Substantia nigra (tissue), 51 donors: ENCODE measurements at places on chromosomes 16 and 17.

- DNase-seq: no peak
Observed at GRCh38 chr17:71941920-71942319, 178.9 kb upstream of the SOX9 start.

DNA sequence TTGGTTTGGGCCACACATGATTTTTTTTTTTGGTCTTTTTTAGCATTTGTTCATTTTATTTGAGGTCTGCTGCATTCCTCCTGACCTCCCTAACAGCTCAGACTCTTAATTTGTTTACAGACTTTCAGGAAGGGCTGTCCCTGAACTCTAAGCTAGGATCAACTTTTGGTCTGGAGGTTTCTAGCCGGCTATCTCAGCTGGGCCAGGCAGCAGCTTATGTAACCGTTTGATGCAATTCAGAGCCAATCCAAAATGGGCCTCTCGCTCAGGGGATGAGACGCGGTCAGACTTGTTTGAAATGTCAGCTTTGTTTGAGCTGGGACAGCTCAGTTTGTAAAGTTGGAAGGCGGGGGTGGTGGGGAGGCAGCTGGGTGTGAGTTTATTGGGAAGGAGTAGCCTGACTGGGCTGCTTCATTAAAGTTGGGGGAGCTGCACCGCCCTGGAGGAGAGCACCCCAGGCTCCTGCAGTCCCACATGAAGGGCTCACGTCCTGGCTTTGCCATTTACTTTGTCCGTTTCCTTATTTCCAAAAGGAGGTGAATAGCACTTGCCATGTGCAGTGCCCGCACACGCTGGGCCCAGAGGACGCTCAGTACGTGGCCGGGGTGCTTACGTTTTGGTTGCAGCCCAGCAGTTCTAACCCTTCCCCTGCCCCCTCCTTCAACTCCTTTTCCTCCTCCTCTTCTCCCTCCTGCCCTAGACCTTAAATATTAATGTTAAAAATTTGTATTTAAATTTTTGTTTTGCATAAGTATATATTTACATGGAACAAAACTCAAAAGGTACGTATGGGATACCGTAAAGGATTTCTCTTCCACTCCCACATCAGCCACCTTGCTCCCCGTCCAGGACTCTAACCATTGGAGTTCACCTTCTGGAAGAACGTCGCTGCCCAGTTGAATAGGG is 121.2 kb downstream of the SNX29 start:
- peak; percentile 37 for DNase-seq

GRCh38 chr16:1602285-1602684 is 9.6 kb downstream of the IFT140 start:
- DNase-seq: no peak

GRCh38 chr17:2335726-2336214 is 487 bp downstream of the TSR1 start:
- DNase-seq: no peak
